Stimulated activated CD8-positive, alpha-beta memory T cell treated with anti-CD3 and anti-CD28 coated beads, Interleukin-7, amount 100 ng/mL, for 4 hours (primary cell): ENCODE measurements at places on chromosomes 4 and X.

DNA sequence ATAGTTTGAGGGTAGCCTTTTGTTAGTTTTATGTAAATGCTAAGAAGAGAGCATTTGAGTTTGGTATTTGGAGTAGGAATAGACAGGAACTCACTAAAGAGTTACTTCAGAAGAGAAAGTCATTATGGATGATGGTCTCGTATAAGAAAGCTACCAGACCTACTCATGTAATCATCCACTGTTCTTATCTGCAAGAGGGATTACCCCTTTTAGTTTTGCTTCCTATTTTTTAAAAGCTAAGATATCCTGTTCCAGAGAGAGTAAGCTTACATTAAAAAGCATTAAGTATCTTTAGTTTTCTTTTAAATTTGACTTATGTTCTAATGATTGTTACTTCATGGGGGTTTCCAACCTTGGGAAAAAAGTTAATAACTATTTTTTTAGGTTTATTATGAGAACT lies 12.5 kb upstream of the ART3 start:
- DNase-seq: no peak

- no peak for DNase-seq
Measured at GRCh38 chr4:1365271-1366178, 18.5 kb downstream of the UVSSA start.

DNA sequence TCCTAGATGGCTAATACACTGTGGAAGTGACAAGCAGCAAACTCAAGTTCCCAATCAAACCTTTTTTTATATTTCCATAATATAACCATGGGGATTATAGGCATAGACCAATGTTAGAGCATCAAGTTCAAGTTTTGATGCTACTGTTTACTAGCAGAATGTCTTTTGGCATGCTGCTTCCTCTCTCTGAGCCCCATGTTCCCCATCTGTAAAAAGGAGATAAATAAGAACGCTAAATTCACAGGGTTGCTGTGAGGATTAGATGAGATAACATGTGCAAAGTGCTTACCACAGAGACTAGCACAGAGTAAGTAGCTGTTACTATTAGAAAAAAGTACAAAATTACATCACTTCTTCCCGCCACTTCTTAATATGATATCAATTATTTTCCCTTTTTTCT lies 18.0 kb downstream of the MBNL3 start:
- DNase-seq: no peak

DNA sequence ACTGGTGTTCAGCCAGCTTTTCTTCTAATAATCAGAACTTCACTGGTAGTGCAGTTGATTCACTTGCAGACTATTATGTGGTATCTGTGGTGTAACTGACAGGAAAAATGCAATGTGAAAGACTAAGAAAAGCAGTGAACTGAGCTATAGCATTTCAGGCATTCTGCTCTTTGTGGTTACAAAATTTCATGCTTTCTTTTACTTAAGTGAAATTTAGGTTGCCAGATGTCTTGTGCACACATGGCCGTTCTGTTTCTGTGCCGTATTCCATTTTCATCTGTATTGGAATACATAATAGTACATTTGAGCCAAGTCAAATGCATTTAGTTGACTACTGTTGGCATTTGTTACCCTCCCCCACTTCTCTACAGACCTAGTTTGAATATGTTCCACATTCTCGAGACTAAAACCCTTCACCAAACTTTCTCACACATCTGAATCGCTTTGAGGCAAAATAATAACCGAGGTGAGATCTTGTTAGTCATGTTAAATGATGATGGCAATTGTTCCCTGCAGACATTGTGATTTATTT lies 8.2 kb downstream of the RTL3 start:
- no peak for DNase-seq

DNA sequence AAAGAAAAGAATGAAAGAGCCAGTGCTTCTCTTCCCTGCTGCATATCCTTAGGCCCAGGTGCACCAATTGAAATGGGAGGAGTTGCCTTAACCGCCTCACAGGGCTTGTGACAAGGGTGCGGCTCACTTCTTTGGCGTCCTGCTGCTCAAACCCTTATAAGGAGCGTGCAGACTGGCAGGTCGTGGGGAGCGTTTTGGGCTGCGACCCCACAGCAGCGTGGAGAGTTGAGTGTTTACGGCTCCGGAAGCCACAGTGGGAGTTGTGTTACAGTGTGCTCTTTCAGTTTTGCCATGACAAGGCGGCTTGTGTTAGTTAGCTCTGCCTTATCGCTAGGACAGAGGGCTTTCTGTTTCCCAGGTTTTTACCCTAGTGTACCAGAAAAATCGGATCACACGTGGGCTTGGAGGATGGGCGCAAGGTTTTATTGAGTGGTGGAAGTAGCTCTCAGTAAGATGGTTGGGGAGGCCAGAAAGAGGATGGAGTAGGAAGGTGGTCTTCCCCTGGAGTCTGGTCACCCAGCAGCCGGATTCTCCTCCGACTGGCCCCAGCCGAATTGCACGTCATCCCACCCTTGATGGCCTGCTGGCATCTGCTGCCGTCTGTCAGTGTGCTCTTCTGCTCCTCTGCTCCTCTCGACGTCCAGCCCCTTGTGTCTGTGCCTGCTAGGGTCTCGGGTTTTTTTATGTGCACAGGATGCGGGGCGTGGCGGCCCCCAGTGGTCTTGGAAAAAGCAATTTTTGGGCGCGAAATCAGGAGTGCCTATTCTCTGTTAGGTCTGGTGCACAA lies 718.9 kb downstream of the ARAP2 start:
- no peak for DNase-seq

GRCh38 chr4:109560687-109561461 lies 828 bp downstream of the MCUB start:
- DNase-seq: peak; percentile 43

GRCh38 chr4:112296949-112297880 lies at the start of gene ALPK1:
ALPK1 (plus strand) TSS chr4:112297369.
- DNase-seq: no peak

DNA sequence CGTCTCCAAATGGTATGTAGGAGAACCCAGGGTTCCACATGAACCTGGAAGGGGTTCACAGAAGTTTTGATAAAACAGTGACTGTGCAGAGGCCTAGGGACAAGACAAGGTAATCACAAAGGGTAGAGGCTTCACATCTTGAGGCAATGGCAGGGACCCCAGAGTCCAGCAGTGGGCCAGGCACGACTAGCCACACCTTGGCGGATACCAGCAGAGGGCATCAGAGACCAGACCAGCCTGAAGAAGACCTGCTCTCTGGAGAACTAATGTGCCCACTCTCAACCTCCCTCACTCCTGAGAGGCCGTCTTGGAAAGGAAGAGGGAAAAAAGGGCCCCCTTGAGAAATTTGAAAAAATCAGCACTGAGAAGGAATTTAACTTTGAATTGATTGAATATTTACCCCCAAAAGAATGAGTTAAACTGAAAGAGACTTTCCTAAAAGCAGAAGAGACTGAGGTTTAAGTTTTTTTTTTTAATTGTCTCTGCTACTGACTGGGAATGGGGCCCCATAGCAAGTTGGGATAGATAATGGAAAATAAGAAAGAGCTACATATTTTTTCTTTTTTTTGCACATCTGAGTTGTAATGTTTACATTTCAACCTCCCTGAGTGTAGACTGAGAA lies 243.8 kb upstream of the JADE1 start:
- no peak for DNase-seq

- DNase-seq: no peak
Measured at GRCh38 chr4:113978561-113979147, 793 bp downstream of the ARSJ start.

GRCh38 chr4:17204908-17205307 lies 306.5 kb upstream of the LDB2 start:
- DNase-seq: no peak
